Bronchial smooth muscle cell (primary cell): ENCODE measurements at places on chromosomes 3 and 15. TPM values are rescaled to one million over a fixed set of nuclear protein-coding genes. Genes with fewer than 3 reads are reported as not detected.

Gene PPP1R2
- 57.1 and 85.2 TPM in 2 replicates for total RNA-seq

Gene GNAT1
- total RNA-seq: not detected in 2 replicates

Gene ZKSCAN7
- 5.8 and 6.2 TPM in 2 replicates for total RNA-seq

Gene ISLR2
- under 0.01 and 0.16 TPM in 2 replicates for total RNA-seq

Gene RBMS3
- 43.2 and 50.8 TPM in 2 replicates for total RNA-seq

Gene SLC27A2
- under 0.01 TPM in 1 of 2 replicates, not detected in the other for total RNA-seq

Gene MANF
- total RNA-seq: 44.6 and 90.5 TPM in 2 replicates

Gene MED12L
- total RNA-seq: 0.09 and 0.47 TPM in 2 replicates

Gene SLC24A5
- not detected in 2 replicates for total RNA-seq

Gene RLBP1
- total RNA-seq: not detected in 2 replicates

Gene ERICH6
- total RNA-seq: under 0.01 and 0.17 TPM in 2 replicates

Gene ARNT2
- total RNA-seq: 1.3 and 3.9 TPM in 2 replicates

Gene REC114
- total RNA-seq: not detected in 2 replicates

Gene TUSC7
- under 0.01 TPM in 1 of 2 replicates, not detected in the other for total RNA-seq
